ENCODE measurements at places on chromosomes 1 and 21.

DNA sequence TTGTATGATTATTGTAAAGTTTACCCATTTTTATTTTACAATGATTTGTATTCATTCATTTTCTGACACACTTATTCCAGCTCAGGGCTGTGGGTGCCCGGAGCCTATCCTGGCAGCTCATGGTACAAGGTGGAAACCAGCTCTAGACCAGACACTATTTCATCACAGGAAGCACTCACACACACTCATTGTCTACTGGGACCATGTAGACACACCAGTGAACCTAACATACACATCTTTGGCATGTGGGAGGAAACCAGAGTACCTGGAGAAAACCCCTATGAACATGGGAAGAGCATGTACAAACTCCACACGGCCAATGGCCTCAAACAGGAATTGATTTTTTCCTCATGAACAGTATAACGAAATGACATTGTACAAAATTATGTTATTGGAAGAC, 2.4 kb downstream of the DTL start:
- DNase-seq: no peak

- no peak for DNase-seq
These were observed 208.8 kb downstream of the KIF26B start for GRCh38 chr1:245363461-245364200.

GRCh38 chr1:221439747-221440501, 302.0 kb downstream of the DUSP10 start:
- no peak for DNase-seq

GRCh38 chr1:192521734-192522133, 53.8 kb upstream of the RGS1 start:
- no peak for DNase-seq
